ENCODE measurements at places on chromosomes 1 and 21. TPM values are rescaled to one million over a fixed set of nuclear protein-coding genes. Genes with fewer than 3 reads are reported as not detected.

- no peak for DNase-seq
These were observed 279.8 kb upstream of the VAMP3 start for GRCh38 chr1:7491109-7491817.

DNA sequence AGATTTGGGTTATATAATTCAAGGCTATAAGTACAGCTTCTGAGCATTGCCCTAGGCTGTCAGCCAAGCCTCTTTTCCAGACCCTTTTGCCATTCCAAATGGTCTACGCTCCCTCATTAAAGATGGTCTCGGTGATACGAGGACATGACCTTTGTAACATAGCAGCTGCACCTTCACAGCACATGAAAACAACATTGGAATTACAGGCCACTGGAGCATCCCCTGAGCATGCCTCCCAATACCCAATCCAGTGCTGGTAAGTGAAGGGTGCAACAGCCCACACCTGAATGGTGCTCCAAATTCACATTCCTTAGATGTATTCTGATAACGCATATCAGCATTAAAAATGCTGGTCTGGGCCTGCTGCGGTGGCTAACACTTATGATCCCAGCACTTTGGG lies 20.1 kb upstream of the PTPRF start:
- no peak for DNase-seq

DNA sequence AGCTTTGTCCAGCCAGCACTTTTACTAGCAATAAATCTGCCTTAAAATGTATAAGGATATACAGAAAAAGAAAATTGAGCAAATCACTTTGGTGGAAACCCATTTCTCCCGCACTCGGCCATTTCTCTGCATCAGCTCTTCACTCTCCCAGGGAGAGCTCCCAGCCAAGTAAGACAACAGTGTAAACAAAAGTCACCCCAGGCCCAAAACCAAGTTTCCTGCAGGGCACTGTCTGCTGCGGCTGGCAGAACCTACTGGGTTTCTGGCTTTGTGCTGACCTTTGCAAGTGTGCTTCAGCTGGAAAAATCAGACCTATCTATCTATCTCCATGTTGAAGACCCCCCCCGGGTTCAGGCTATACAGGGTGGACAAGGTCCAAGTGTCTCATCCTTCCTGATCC lies 476.7 kb upstream of the CAMK1G start:
- no peak for DNase-seq

GRCh38 chr1:109477821-109478220 lies 5.9 kb upstream of the ATXN7L2 start:
- peak; percentile 25 for DNase-seq

GRCh38 chr1:186927884-186928283 lies 99.1 kb downstream of the PLA2G4A start:
- no peak for DNase-seq

DNA sequence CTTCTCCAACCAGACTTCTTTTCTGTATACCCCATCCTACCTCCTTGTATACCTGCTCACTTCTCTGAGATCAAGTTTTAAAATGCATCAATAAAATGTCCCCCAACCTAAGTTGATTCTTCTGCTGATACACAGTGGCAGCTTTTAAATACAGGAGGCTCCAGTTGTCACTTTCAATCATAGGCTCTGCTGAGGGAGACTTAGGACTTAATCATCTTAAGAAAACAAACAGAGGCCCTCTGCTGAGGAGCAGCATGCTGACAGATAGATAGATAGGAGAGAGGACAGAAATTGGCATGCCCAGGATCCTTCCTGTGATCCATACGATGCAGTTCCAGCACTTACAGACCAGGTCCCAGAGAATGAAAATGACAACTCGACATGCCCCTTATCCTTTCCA lies 311.0 kb upstream of the PROX1 start:
- no peak for DNase-seq

DNA sequence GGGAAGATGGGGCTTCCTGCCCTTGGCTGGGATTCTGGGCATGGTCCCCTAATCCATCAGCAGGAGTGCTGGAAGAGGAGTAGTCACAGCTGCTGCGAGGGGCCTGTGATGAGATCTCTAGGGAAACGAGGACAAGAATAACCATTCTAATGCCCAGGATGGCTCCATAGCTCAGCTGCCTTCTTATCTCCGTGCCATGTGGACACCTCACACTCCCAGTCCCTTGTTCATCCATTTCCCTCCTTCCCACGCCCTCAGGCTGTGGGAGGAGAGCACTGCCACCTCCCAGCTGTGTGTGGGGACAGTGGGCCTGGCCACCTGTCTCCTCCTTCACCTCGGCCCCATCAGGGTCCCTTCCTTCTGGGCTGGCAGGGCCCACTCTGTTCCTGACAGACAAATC lies 16.1 kb upstream of the ETV3 start:
- no peak for DNase-seq

DNA sequence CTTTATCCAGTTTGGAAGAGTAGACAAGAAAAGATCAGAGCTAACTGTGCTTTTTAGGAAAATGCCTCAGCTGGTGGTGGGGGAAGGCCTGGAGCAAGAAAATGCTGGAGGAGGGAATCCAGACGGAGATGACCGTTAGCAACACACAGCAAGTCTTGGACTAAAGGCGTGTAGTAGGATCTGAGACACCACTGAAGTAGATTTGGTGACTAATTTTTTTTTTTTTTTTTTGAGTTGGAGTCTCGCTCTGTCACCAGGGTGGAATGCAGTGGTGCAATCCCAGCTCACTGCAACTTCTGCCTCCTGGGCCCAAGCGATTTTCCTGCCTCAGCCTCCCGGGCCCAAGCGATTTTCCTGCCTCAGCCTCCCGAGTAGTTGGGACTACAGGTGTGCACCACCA lies 41.2 kb downstream of the LPAR3 start:
- DNase-seq = no peak

DNA sequence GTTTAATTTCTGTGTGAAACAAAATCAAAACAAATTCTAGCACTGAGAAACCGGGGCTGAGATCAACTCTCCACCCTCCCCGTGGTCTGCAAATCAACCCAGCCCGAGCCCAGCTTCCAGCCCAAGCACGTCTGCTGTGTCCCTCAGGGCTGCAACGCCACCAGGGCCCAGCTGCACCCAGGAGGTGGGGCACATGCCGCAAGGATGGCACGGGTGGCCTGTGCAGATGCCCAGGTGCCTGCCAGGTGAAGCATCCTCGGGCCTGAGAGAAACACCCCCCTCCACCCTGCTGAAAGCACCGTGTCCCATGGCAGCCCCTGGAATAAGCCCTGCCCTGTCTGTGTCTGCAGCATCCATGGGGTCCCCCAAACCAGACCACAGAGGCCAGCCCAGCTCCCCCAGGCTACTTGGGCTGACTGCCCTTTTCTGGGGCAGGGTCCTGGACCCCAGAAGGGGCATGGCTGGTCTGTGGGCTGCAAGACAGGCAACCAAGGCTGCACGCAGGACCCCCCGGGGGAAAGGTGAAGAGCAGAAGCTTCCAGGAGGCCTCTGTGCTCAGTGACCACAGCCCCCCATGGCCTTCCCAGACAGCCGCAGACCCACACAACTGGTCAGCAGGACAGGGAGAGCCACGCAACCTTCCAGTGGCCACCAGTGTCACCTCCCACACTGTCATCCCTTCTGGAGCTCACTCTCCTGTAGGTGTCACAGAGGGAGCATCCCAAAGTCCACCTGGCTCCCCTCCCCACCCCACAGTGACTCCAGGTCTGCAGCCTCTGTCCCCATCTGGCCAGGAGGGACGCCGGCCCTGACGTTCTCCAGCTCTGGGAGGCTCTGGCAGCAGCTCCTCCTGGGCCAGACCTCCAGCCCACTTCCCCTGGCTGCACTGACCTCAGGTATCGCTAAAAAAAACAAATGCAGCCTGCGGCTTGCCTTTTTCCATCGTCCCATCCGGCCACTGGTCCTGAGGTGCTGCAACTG lies 7.7 kb downstream of the WNT9A start:
- no peak for DNase-seq

ANKRD34A gene
- 0.39 TPM for total RNA-seq

SPRR2G gene
- not detected for total RNA-seq

DIO1 gene
- not detected for total RNA-seq

FLAD1 gene
- total RNA-seq = 97.0 TPM

All from H9 (cell line).